Cardiac septum (tissue), 1 donor: ENCODE measurements at places on chromosomes 11 and 22. TPM values are rescaled to one million over a fixed set of nuclear protein-coding genes. Genes with fewer than 3 reads are reported as not detected.

L3MBTL2 gene
- total RNA-seq, result 14.2 TPM

HTR3A gene
- not detected for total RNA-seq

OR8G5 gene
- total RNA-seq, result not detected

SLC15A3 gene
- total RNA-seq, result 11.6 TPM

MEN1 gene
- 8.6 TPM for total RNA-seq

ZP1 gene
- not detected for total RNA-seq

DNA sequence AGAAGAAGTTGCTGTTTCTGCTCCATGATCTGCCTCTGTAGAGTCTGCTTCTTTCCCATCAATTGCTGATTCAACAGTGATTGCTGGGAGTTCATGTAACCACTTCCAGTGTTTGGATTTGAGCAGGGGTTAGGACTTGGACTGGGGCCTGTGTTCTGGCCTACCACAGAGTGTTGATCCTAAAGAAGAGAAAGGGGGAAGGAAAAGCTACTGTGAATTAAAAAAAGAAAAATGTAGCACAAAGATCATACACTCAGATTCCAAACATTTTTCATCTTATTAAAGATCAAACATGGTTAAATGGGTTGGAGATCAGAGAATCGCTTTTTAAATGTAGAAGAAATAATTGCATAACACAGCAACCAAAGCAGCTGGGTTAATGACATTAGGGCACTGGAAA is 67.6 kb upstream of the MTMR2 start:
- no peak for DNase-seq

- DNase-seq, result no peak
These were observed 93.1 kb upstream of the ZC3H12C start for GRCh38 chr11:110000031-110000502.
